ENCODE measurements at places on chromosomes 2 and 18. TPM values are rescaled to one million over a fixed set of nuclear protein-coding genes. Genes with fewer than 3 reads are reported as not detected.

The LCT gene
- not detected for total RNA-seq

The KYNU gene
- 1.3 TPM for total RNA-seq

The SATB2 gene
- 2.3 TPM for total RNA-seq

The CFAP221 gene
- not detected for total RNA-seq

The SMC6 gene
- 31.0 TPM for total RNA-seq

The TDRD15 gene
- total RNA-seq: not detected

The POTEF gene
- not detected for total RNA-seq

The RBM44 gene
- 0.65 TPM for total RNA-seq

The ITGA4 gene
- total RNA-seq: 8.9 TPM

The AQP12A gene
- not detected for total RNA-seq

The RUFY4 gene
- total RNA-seq: not detected

The ARHGAP25 gene
- 0.36 TPM for total RNA-seq
